ENCODE measurements at places on chromosomes 4 and X.
A peak's percentile ranks its signal among the peaks of the same experiment; 100 is the strongest.

GRCh38 chr4:40199999-40200874 is 3.4 kb downstream of the RHOH start:
- DNase-seq = no peak

DNA sequence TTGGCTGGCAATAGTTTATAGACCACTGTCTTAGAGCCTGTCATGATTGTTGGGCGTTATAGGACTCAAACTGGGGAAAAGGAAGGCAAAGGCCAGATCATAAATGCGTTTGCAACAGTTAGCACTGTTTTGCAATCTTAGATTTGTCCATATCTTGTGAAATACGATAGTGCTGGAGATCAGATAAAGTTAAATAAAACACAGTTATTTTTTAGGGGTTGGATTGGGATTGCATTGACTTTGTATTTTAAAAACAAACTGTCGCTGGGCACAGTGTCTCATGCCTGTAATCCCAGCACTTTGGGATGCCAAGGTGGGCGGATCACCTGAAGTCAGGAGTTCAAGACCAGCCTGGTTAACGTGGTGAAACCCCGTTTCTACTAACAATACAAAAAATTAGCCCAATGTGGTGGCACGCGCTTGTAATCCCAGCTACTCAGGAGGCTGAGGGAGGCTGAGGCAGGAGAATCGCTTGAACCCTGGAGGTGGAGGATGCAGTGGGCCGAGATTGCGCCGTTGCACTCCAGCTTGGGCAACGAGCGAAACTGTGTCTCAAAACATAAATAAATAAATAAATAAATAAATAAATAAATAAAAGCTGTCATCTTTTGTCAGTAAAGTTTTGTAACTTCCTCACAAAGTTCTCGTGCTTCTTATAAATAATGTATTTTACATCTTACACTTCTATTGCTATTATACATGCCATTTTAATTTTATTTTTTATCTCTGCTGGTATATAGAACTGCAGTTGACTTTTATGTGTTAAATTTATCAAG is 117.2 kb downstream of the KDM6A start:
- DNase-seq = no peak

- DNase-seq = no peak
Measured at GRCh38 chr4:168713253-168713652, 216.4 kb downstream of the PALLD start.

- no peak for DNase-seq
Measured at GRCh38 chr4:182856862-182857261, 60.3 kb downstream of the DCTD start.

GRCh38 chrX:84715315-84715714 is 213.1 kb upstream of the HDX start:
- no peak for DNase-seq

GRCh38 chr4:25297528-25298242 is 14.9 kb upstream of the ZCCHC4 start:
- DNase-seq = no peak

GRCh38 chrX:9765072-9765736 is 443 bp downstream of the GPR143 start:
- no peak for DNase-seq

- DNase-seq = peak; percentile 6
Measured at GRCh38 chr4:83281307-83281706, 3.3 kb downstream of the COQ2 start.

GRCh38 chr4:64000241-64000640 is 409.0 kb downstream of the TECRL start:
- no peak for DNase-seq

DNA sequence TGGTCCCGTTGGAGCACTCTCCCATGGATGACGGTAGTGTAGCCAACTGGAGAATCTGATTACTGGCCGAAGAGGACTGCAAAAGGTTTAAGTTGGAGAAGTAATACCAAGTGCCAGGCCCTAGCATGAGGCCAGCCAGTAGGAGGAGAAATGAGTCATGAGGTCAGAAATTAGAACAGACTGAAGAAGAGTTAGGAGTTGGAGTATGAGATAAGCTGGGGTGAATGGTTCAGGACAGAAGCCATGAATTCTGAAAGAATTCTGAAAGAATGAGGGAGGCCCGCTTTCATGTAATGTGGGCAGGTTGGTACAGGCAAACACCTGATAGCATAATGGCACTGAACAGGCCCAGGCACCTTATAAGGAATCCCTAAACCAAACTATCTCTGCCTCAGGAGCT is 18.4 kb upstream of the STK26 start:
- no peak for DNase-seq

DNA sequence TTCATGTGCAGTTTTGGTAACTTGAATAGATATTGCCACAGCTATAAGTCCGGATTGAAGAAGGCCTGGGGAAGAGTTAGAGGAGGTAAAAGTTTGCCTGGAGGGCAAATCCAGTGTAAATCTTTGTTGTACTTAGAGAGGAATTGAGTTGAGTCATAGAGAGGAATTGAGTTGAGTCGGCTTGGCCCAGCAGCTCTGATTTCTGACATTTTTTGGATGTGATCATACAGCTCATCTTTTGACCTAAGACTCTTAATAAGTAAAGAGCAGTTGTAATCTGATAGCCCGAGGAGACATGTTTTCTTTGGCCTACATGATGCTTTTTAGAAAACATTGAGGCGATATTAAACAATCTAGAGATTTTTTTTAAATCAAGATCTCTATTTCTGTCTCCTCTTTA is 3.9 kb downstream of the KIT start:
- DNase-seq = no peak

DNA sequence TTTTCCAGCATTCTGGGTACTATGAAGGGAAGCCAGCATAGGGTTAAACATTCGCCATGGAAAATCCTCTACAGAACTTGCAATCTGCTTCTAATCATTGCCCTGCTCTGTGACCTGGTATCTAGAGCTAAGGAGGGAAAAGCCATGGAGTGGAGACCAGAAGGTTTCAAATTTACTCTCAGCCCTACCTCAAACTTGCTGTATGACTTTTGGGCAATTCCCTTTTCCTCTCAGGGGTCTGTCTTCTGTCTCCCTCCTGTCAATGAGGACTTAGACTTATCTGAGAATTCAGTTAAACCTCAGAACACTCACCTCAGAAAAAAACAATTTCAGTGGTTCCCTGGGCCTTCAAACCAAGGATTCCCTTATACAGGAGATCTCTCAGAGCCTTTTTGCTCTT is 29.1 kb downstream of the ARHGEF9 start:
- no peak for DNase-seq

DNA sequence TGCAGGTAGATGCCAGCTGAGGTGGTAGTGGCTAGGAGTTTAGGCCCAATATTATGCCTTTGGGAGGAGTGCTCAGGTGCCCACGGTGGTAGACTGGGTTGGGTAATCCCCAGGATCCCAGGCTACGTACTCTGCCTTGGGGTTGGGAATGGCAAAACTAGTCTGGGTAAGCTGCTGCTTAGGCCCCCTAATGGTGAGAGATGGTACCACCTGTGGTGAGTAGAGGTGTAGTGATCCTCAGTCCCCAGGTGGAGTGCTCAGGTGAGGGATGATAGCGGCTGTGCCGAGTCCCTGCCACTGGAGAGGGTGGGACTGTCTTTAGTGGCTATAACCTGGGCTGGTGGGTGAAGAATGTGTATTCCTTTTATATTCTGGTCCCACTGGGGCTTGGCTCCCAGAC is 75.2 kb downstream of the IL1RAPL2 start:
- DNase-seq = no peak

DNA sequence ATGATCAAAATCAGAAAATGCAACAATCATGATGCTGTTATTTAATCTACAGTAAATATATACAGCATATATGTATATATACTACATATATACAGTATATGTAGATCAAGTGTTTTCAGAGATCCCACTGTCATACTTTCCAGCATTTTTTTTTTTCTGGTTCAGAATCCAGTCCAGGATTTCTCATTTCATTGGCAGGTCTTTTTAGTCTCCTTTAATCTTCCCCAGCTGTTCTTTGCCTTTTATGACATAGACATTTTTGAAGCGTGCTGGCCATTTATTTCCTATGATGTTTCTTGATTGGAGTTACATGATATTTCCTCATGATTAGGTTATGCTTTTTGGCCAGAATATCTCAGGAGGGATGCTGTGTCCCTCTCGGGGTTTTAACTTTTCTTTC is 92.0 kb upstream of the TLR2 start:
- no peak for DNase-seq

DNA sequence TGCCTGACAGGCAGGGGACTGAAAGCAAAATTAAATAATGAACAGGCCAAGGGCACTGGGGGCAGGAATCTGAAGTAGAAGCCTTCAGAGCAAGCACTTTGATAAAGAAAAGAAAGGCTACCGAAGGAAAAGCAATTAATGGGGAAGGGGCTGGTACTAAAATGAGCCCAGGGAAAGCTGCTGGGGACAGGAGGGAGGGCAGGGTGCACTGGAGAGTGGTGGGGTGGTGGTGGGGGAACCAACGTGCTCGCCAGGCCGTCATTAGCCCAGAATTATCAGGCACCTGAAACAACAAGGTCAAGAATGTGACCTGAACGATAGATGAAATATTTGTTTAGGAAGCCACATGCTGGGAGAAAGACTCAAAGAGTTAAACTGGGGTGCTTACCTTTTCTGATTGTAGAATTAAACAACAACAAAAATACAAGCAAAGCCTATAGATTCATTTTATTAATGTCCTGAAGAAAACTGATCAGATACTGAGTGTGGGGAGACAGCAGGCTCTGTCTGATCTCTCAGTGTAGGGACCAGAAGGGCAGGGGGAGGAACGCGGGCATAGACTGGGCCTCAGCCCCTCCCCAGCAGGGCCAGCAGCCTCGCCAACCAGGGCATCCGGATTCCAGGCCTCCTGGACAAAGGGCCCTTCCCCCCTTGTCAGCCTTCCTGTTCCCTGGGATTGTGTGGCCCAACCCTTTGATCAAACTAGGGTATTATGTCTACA is 239.7 kb upstream of the KLF3 start:
- no peak for DNase-seq

- DNase-seq = no peak
Measured at GRCh38 chr4:72843466-72843865, 226.1 kb downstream of the COX18 start.

- peak; percentile 26 for DNase-seq
Measured at GRCh38 chr4:33649015-33649414, 2595.3 kb downstream of the ARAP2 start.

DNA sequence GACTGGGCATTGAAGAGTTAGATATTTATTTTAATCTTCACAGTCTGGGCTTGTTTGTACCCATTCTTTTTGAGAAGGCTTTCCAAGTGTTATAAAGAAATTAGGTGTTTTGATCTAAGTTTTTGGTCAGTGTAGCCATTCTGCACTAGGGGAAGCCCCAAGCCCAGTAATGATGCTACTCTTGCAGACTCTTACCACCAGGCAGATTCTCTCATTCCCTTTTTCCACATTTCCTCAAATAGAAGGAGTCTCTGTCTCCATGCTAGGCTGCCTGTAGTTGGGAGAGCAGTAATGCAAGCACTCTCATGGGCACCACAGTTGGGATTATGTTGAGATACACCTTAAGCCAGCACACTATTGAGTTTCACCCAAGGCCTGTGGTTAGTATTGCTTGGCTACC is 21.5 kb downstream of the CDX4 start:
- DNase-seq = no peak

GRCh38 chr4:6273661-6273990 is 4.0 kb downstream of the WFS1 start:
- no peak for DNase-seq

- peak; percentile 52 for DNase-seq
Measured at GRCh38 chr4:99088023-99088449, 552 bp downstream of the ADH5 start.

- no peak for DNase-seq
Measured at GRCh38 chrX:103513067-103513466, 6.2 kb downstream of the RAB40A start.

GRCh38 chr4:13483768-13484121 is 395 bp downstream of the RAB28 start:
- peak; percentile 2 for DNase-seq

GRCh38 chr4:142350871-142351270 is 495.2 kb downstream of the INPP4B start:
- DNase-seq = no peak

DNA sequence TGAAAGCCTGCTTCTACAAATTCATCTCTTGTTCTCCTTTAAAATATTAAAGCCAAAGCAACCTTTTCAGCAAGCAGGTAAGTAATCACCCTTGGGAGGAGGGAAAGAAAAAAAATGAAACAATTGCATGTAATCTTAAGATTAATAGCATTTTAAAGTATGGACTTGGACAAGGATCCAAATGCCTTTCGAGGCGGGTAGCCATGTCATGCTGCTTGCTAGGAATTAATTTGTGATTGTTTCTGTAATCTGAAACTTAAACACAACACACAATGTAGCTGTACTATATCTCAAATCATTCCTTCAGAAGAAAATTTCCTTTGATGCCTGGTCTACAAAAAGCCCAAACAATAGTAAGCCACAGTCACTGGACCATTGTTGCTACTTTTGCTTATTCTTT is 112.4 kb upstream of the CBR4 start:
- DNase-seq = no peak
